ENCODE measurements at places on chromosomes 2 and 18.

- DNase-seq: no peak
Measured at GRCh38 chr18:42801706-42802105, 313.8 kb downstream of the RIT2 start.

DNA sequence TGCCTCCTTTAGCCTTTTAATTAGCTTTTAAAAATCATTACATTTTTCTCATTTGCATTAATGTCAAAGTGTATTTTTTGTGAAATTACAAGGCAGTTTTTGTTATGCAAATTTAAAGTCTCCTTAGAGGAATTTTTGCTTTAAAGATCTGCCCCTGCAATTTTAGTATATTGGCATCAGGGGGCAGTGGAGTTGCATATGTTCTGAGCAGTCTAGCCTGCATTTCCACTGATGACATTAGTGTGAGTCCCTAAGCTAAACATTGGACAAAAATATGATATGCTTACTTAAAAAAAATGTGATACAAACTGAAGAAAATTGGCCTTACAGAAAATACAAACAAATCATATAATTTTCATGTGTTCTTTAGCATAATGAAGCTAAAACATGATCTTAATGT, 426.5 kb downstream of the SLC4A3 start:
- no peak for DNase-seq

DNA sequence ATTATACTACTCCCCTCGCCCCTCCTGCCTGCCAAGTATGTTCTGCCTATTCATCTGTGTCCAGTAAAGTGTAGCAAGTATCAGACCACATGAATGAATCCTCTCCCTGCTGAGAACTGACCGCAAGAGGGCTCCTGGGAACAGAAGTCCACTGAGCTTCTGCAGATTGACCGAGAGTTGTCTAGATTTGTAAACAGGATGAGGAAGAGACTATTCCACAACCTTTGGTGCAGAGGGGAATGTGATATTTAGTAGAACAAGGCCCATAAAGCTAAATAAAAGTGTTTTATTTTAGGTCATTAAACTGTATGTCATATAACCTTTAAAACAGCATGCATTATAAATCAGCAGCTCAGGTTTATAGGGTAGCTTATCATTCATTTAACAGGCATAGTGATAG, 377.0 kb downstream of the DCC start:
- no peak for DNase-seq

GRCh38 chr2:73386894-73387636, 1.4 kb downstream of the ALMS1 start:
- no peak for DNase-seq

- DNase-seq: no peak
Measured at GRCh38 chr18:79684787-79685186, 5.2 kb downstream of the CTDP1 start.

GRCh38 chr18:10230072-10230471, 224.4 kb upstream of the APCDD1 start:
- DNase-seq: no peak

DNA sequence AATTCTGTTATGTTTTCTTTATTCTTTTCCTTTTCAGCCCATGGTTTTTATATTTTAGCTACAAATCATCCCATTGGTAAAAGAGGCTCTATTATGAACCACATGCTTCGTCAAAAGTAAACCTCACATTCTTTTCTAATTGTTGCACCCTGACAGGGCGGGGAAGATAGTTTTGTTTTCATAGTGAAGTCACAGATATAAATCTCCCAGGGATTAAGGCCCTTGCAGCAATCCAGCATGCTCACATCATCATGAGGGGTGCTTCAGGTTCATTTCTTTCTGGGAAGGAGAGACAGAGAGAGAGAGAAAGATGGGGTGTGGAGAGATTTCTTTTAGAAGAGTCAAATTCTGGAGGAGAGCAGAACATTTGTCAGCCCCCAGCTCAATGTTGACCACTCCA, 124.5 kb upstream of the CDC42EP3 start:
- no peak for DNase-seq

DNA sequence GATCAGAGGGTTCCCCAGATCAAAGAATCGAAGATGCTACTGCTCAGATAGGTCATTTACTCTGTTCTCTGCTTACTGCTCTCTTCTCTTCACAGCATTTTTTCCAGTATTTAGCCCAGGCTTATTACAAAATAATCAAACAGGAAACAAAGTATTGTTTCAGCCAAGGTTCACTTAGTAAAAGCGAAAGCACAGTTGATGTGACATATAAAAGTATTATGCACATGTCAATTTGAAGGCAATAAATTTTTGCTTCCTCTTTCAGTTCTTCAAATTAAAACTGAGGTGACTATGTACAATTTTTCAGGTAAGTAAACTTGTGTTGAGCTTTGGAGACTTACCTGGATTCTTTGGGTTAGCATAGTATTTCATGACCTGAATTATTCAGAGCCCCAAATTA, 262.8 kb upstream of the CHST9 start:
- DNase-seq: no peak

GRCh38 chr2:223815186-223815883, 22.0 kb downstream of the AP1S3 start:
- DNase-seq: no peak

- DNase-seq: no peak
Measured at GRCh38 chr18:49849331-49850217, 36.2 kb upstream of the ACAA2 start.

DNA sequence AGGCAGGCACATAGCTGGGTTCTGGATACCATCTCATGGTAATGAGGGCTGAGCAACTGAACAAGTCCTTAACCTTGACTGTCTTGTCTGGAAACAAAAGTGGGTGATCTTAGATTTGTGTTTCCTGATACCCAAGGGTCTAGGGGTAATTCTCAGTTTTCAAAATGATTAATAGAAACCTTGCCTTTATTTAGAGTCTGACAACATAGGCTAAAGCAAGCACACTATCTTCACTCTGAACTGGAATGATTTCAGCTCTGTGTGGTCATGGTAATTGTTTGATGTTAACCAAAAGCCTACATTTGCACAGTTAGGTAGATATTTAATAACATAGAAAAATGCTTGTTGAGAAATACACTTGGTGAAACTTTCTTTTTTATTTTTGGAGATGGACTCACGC, 6.8 kb upstream of the LAMA3 start:
- no peak for DNase-seq

DNA sequence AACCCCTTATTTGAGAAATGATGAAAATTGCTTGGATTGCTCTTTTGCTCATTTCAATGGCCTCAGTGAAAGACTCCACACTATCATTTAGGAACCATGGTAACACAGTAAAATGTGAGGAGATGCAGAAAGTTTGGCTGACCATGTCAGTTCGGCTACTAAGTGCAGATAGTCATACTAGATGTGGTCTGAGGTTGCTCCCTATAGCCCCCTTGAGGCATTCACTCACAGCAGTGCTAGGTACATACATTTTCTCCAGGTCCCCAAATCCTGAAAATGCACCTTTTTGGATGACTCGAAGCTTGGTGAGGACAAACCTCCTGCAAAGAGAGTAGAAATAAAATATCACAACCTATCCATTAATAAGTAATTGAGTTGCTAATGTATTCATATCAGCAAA, 86.3 kb downstream of the FSHR start:
- DNase-seq: no peak

DNA sequence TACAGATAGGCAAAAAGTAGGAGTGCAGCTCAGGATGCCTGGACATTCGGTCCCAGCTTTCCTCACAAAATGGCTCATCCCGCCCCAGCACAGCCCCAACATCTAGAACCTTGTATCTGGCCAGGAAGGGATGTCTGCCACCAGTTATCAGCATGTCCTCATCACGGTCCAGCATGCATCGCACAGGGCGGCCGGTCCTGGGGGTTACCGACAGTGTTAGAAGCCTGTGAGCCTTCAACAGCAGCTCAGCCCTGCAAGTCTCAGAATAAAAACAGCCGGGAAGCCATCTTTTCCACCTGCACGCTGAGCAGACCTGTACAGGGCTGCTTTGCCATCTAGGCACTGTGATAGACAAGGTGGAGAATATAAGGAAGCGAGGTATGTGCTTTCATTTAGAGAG, 49.2 kb downstream of the XDH start:
- DNase-seq: no peak

GRCh38 chr18:70513502-70514171, 224.8 kb downstream of the SOCS6 start:
- no peak for DNase-seq

GRCh38 chr2:3075991-3076340, 301.7 kb downstream of the EIPR1 start:
- DNase-seq: no peak

DNA sequence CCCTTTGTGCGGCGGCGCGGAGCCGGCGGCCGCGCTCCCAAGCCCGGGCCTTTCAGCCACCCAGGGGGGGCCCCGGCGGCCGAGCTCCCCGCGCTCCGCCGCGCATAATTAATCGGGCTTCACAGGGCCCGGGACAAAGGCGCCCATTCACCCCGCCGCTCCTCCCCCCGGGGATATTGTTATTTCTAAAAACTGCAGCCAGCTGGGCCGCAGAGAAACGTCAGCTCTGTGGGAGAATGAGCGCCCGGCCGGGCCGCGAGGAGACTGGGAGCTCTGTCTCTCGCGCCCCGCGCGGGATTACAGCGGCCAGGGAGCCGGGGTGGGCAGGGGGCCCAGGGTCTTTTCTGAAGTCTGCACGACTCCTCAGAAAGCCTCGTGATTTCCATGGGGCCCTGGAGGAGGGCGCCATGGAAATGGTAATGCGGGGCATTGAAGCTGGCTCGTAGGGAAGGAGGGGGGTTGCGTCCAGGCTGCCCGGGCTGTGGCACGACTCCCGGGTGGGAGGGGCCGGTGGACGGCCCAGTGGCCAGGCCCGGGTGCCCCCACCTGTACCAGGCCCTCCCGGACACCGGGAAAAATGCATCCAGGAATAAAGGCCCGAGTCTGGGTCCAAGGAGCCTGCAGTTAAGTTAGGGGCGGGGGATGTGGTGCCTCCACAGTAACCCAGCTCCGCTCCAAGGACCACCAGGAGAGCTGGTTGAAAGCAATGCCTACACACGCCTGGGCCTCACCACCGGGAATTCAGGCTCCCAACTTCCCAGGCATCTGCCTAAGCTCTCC, 125.3 kb downstream of the ZFP36L2 start:
- DNase-seq: no peak

DNA sequence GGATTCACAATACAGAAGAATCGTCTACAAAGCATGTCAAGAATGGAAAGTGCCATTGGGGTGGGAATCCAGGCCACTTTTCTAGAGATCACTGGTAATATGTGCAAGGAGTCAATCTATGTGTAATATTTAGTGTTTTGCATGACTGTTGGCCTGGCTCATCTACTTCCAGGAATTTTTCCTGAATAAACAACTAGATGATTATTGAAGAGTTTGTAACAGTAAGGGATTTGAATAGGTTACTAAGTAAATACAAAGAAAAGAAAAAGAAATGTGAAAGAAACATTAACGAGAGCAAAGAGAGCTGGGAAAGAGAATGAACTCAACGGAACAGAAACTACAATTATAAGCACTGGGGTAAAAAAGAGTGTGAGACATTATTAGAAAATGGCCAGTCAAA, 406.0 kb downstream of the TGIF1 start:
- no peak for DNase-seq

- no peak for DNase-seq
Measured at GRCh38 chr2:111072220-111072871, 48.4 kb upstream of the BCL2L11 start.

GRCh38 chr2:17495590-17495989, 22.6 kb downstream of the RAD51AP2 start:
- DNase-seq: no peak

DNA sequence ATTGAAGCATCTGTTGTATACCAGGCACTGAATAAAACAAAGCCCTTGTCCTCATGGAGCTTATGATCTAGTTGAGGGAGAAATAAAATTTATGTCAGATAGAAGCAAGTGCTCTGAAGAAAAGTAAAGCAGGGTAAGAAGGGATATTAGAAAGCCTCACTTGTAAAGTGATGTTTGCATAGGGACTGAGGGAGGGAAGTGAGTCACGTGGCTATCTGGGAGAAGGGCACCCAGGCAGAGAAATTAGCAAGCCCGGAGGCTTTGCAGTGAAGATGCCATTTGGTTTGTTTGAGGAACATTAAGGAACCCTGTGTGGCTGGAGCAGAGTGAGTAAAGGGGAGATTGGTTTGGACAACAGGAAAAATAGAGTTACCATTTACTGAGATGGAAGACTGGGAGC, 52.1 kb downstream of the RBBP8 start:
- no peak for DNase-seq

GRCh38 chr2:168075446-168075845, 171.9 kb downstream of the STK39 start:
- DNase-seq: no peak

DNA sequence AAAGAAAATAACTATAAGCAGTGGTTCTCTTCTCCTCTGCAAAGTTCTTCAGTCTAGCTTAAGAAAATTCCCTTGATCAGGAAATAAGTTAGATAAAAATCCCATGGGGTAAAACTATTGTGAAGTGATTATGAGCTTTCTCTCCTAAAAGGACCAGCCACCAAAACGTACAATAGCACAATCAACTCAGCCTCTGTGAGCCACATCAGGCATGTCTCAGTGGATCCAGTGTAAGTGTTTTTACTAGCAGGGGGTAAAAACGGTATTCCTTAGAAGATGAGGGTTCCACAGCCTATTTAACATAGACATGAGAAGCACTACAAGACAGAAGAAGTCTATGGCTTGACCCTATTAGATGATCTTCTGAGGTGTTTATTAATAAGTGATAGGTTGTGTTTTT, 503.2 kb downstream of the PIK3C3 start:
- DNase-seq: no peak

DNA sequence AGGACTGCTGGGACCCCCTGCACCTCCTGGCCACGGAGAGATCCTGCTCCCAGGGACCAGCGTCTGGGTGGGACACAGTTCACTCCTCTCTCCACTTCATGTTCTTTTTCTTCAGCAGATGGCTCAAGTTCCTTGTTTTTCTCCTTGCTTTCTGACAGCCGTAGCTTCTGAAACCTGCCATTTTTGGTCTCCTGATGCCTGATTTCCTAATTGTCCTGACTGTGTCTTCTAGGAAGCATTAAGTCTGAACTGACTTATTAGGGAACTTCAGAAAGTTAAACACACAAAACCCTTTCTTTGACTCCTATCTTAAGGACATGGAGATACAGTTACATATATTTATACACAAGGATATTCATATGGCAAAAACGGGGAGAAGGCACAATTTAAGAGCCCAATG, 22.7 kb downstream of the CNNM4 start:
- no peak for DNase-seq

- no peak for DNase-seq
Measured at GRCh38 chr2:57536535-57537231, 509.9 kb upstream of the VRK2 start.

DNA sequence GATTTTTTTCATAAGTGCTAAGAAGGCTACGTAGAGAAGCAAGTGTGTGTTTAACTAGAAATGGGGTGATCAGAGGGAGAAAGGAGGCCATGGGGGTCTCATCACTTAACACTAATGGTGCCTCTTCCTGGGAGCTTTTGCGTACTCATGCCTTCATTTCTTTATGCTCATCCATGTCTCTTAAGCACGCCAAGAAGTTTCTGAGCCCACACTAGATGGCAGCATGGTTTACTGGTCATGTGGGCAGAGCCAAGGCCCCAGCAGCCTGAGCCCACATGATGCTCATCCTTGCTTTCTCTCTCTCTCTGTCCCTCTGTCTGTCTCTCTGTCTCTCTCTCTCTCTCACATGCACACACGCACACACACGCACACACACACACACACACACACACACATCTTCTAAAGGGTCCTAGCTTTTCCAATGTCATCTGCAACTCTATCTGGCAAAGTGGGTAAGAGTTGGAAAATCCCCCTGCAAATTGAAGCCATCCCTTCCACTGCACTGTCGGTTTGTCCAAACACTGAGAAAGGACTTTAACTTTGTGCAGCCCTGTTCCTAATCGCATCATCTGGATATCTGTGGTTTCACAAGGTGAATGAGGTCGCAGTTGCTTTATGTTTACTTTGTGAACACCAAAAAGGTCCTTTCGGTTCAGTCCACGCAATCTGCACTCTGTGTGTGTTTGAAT, 137.1 kb upstream of the CCDC68 start:
- DNase-seq: no peak
